Stimulated activated CD4-positive, alpha-beta T cell treated with anti-CD3 and anti-CD28 coated beads, TNF-alpha, amount 100 ng/mL, for 4 hours (primary cell): ENCODE measurements at places on chromosomes 7 and 10.
A peak's percentile ranks its signal among the peaks of the same experiment; 100 is the strongest.

DNA sequence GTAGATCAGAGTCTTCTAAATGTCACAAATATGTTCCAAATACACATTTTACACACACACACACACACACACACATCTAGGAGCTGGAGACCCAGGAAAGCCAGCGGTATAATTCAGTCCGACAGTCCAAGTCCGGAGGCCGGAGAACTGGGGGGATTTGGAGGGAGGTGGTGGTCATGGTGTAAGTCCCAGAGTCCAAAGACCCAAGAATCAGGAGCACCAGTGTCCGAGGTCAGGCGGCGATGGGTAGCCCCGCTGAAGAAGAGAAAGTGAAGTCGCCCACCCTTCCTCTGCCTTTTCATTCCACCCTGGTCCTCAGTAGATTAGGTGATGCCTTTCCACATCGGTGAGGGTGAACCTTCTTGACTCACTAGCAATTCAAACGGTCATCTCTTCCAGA is 154.8 kb downstream of the CAMK1D start:
- DNase-seq, result no peak

- no peak for DNase-seq
These were observed 640.6 kb upstream of the NRP1 start for GRCh38 chr10:33974976-33975478.

DNA sequence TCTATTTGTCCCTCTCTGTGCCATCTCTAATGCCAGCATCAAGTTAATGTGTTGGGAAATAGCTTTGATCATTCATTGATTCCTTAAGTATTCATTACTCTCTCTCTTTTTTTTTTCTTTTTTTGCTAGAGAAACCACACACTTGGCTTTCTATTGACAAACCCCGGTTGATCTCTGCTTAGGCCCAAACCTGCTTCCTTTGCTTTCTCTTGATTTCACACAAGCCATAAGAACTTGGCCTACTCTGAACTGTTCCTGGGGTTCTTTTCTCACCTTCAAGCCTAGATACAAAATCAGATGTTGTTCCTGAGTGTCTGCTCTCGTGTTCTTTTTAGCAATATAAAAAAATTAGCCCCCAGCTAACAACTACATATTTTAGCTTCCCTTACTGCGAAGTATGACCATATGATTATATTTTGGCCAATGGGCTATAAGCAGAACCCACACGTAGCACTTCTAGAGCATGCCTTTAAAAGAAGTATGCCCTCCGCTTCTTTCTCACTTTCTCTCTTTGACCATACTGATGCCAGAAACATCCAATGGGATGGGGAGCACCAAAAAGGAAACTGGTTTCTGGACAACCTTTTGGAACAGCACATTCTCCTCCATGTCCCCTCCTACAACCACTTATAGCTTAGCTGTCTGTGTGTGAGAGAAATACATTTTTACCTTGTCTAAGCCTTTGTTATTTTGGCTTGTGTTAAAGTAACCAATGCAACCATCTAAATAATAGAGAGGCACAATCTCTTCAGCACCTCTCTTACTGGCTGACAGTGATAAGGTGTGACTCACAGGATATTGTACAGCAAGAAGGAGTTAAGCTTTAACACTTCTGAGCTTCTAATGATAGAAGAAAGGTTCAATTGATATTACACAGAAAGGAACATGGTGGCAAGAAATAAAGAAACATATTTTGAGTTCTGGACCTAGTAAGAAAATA is 96.6 kb upstream of the LRRN3 start:
- no peak for DNase-seq

- DNase-seq, result no peak
These were observed 171.1 kb upstream of the GRB10 start for GRCh38 chr7:50953820-50954219.

GRCh38 chr7:30159163-30159562 is 24.4 kb downstream of the MTURN start:
- DNase-seq, result no peak

- no peak for DNase-seq
These were observed 1.2 kb upstream of the BLNK start for GRCh38 chr10:96272316-96273280.

GRCh38 chr7:40610461-40610860 is 475.7 kb downstream of the SUGCT start:
- DNase-seq, result no peak

GRCh38 chr7:39594988-39595620 is 28.3 kb upstream of the RALA start:
- DNase-seq, result no peak

- DNase-seq, result no peak
These were observed 15.5 kb downstream of the ZMIZ1 start for GRCh38 chr10:79084012-79084971.

DNA sequence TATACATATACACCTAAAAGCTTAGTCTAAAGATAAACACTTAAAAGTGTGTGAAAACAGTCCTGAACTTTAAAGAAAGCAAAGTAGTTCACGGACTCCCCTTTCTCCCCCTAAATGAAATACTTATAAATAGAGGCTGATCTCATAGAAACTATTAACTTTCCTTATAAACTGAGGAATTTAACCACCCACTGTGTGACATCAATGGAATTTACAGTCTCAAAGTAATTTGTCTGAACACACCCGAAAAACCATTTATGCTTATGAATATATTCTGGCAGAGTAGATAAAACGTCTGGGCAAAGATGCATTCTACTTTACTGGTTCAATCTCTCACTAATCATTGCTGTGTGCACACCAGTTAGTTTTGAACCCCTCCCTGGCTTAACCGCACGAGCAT is 181.8 kb upstream of the DGKB start:
- DNase-seq, result no peak

DNA sequence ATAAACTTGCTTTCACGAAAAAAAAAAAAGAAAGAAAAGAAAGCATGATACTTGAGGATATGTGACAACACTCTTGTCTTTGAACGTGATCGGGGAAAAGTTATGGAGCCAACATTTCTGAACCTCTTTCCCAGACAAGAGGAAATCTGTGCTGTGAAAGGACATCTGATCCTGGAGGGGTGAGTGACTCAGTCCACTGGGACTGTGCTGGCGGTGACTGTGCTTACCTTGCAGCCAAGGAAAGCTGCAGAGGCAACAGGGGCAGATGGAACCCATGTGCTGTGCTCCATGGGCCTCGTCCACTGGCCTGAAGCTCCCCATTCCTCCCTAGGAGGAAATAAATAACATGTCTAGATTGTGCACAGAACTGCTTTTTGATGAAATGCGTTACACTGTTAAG is 116.5 kb upstream of the RAB11FIP2 start:
- no peak for DNase-seq

- DNase-seq, result no peak
These were observed 13.6 kb downstream of the WBP1L start for GRCh38 chr10:102757323-102757722.

GRCh38 chr10:25028711-25029110 is 12.3 kb downstream of the THNSL1 start:
- no peak for DNase-seq

GRCh38 chr10:122277526-122278136 is 6.5 kb downstream of the BTBD16 start:
- DNase-seq, result no peak

DNA sequence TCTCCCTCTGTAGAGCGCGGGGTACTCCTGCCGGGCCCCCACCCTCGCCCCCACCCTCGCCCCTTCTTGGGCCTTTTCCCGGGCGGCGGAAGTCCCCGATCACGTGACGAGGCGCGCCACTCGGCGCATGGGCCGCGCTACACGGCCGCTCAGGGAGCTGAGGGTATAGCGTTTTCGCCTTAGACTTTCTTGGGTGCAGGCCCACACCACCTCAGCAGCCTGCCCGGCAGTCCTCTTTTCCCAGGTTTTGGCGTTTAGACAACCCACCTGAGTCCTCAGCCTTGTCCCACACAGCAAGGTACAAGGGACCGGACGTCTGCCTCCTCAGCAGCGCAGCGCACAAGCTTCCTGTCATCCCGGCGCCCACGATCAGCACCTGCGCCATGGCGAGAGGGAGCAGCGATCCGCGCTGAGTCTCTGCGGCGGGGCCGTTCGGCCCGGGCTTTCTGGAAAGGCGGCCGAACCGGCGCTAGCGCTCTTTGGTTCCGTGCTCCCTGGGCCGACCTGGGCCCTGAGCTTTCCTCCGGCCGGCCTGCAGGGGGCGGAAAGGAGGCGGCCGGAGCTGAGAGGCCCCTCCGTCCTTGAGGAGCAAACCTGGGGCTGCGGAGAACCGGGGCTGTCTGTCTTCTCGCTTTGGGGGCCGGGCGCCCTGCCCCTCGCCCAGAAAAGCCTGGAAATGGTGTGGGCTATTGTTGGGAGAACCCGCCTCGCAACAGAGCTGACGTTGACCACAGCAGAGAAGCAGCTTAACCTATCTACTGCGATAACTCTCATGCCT is at the start of gene RNLS:
TSS of gene RNLS (minus strand) at position 513 of the 778 bp plus-strand sequence.
- DNase-seq, result peak; percentile 53

DNA sequence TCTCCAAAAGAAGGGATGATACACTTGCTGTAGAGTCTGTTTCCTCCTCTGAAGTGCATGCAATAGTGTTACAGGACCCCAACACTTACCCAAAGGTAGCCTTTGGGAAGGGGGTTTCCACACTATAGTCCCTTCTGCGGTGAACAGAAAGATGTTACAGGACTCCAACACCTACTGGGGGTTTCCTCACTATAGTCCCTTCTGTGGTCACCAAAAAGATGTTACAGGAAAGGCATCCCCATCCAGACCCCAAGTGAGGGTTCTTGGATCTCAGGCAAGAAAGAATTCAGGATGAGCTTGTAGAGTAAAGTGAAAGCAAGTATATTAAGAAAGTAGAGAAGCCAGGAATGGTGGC is 69.2 kb upstream of the PIK3CG start:
- DNase-seq, result no peak

DNA sequence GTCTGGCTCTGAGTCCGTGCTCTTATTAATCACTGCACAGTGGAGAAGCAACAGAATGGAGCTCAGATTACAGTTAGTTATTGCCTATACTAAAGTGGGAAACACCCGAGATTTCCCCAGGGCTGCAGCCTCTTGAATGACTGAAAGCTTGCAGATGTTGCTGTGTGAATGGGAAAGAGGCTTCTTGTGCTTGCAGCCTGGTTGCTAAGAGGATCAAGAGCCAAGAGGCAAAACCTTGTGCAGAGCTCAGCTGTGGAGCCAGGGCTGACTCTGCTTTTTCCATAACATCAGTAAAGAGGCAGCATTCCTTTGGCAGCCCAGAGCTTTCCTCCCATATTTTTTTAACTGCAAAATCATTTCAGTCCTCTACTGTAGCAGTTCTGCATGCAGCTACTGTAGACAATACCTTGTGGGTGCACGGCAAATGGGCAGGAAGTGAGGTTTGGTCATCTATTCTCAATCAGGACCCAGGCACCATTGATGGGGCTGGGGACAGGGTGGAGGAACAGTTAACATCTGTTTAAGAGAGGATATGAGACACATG is 86.5 kb downstream of the RALA start:
- no peak for DNase-seq

- no peak for DNase-seq
These were observed 2.8 kb upstream of the COL1A2 start for GRCh38 chr7:94391726-94392392.
